ENCODE measurements at places on chromosomes 11 and 22.

- no peak for DNase-seq
These were observed 6.2 kb upstream of the SYT8 start for GRCh38 chr11:1828542-1828941.

DNA sequence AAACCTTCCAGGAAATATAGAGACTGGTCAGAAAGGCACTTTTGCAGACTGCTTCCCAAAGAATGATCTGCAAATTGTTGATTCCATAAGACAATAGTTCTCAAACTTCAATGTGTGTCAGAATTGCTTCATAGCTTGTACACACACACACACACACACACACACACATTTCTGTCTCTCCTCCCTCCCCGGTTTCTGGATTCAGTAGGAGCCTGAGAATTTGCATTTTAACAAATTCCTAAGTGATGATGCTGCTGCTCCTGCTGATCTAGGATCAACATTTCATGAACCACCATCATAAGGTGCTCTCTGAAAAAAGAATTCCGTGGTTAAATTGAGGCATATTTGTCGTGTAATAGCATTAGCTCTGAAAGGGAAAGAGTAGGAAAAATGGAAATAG lies 35.3 kb upstream of the FZD4 start:
- no peak for DNase-seq

- no peak for DNase-seq
These were observed 132.1 kb downstream of the FCHSD2 start for GRCh38 chr11:73009972-73010371.

DNA sequence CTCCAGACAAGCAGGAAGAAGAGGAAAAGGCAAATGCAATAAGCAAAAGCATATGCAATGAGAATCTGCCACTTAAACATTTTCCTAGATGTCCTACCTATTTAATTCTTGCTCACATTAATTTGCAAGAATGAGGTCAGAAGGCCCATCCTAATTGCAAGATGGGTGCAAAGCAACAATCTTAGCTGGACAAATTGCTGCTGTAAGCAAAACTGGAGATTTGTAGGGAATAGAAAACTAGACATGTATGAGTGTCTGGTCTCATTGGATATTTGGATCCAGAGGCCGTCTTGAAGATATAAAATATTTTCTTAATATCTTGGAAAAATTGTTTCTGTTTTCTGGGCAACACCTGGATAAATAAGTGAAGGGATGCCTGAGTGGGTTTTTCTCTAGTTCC lies 150.1 kb upstream of the PGR start:
- no peak for DNase-seq

DNA sequence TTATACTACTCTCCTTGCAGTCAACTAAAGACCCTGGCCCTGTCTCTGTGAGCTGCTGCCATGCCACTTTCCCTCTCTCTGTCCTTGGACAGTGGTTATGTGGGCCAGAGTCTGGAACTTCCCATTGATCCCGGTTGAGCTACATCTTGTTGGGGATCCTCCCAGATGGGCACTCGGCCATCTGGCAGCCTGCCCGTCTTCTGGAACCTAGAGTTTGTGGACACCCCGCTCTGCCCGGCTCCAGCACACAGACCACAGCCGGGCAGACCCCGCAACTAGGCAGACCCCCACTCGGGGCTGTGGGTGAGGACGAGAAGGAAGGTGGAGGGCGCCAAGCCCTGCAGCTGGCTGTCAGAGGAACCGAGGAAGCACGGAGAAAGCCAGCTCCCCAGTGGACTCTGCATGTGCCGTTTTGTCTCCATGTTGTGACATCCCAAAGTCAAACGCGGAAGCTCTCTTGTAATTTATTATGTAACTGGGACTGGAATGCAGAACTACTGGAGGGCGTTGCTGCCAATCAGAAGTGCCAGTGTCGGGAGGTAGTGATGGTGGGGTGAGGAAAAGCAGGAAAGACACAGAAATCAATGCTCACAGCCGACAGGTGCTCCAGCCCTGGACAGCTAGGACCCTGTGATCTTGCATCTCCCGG lies 207.7 kb downstream of the CEP164 start:
- no peak for DNase-seq

DNA sequence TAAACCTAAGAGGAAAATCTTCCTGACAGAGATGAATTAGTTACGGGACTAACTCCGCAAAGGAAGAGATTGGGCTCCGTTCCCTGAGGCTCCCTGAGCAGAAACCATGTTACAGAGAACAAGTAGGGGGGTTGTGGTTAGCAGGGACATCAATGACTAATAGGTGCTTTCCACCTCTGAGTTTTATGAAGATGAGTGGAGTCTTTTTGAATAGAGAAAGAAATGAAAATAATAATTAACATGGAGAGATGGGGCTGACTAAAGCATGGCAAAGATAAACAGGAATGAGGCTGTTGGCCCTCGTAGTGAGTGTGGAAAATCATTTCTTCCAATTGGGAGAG lies 47.5 kb upstream of the PICALM start:
- DNase-seq, result no peak

- no peak for DNase-seq
These were observed 1.4 kb downstream of the CLDN5 start for GRCh38 chr22:19522881-19523239.

DNA sequence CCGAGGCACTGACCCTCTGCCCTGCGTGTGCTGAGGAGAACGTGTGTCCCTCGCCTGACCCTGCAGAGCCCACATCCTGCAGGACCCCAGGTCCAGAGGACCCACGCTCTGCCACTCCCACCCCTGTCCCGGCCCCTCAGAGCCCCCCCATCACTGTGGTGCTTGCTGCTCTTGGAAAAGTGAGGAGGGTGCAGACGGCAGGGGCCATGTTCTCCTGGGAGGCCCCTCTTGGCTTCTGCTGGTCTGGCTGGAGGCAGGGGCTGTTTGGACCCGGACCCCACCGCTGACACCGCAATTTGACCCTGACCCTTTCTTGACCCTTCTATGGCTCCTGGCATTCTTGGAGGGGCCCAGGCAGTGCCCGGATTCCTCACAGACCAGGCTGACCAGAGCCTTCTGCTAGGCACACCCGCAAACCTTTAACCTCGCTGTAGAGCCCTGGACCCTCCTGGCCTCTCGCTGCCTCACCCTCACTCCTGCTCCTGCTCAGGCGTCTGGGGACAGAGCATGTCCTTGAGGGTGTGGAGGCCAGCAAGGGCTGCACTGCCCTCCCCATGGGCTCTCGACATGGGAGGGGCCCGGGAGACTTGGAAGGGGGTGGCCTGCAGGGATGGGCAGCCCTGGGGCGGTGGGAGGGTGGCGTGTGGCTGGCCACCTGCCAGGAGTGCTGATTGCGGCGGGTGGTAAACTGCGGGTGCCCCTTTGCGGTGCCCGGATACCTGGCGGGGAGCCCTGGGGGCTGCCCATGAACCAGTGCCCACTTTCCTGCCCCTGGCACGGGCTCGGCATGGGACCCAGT lies 37.0 kb upstream of the MUC5AC start:
- DNase-seq, result no peak

GRCh38 chr22:19578180-19579004 lies 54.2 kb upstream of the CLDN5 start:
- no peak for DNase-seq

- no peak for DNase-seq
These were observed 20.3 kb upstream of the RRM1 start for GRCh38 chr11:4074266-4074665.

- DNase-seq, result no peak
These were observed 60.3 kb downstream of the NECTIN1 start for GRCh38 chr11:119668676-119669075.

DNA sequence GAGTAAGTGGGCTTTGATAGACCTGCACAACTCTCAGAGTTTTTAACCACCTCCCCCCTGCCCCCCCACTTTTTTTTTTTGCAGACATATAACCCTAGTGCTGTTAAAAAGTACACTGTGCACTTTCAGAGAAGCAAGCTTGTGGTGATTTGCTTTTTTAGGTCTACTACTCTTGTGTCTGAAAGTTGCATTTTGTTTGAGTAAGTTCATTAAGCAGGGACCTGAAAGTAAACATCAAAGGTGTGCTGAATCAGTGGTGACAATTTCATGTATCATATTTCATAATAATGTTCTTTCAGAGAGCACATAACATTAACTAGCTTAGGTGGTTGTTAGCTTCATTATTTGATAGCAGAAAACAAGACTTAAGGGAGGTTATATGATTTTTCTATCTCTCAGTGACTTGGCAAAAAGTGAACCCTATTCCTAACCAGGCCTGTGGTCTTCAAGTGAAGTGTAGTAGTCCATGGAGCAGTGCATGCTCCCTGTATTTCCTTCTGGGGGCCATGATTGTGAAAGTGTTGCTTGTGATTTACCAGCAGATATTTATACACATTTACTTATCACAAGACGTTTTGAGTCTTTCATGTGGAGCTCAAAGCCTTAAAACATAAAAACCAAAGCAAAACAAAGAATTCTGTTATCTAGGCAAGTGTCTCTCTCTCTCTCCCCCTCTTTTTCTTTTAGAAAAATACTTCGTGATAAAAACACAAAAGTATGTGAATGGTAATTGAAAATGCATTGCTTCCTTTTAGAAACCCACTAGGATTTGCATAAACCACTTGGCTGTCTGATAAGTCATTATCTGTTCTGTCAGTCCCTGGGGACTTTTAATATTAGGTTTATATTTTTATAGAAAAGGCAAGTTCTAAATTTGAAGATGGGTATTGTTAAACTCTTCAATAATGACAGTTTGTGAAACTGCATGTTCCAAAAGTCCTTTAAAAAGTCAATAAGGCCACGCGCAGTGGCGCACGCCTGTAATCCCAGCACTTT lies 7.5 kb upstream of the RAG2 start:
- no peak for DNase-seq

- no peak for DNase-seq
These were observed 17.5 kb downstream of the KCNJ5 start for GRCh38 chr11:128908391-128909246.

DNA sequence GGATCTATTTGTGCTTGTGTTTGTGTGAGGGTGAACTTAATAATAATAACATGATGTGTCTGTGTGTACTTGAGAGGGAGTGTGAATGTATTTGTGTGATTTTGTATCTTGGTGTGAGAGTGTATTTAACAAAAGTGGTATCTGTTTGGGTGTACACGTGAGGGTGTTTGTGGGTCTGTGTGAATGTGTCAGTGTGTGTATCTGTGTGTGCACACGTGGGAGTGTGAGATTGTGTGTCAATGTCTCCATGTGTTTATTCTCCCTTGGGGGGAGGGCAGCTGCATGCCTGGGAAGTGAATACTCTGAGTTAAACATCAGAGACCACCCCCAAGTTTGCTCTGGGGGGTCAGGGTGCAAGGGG lies 15.0 kb upstream of the RPS19BP1 start:
- no peak for DNase-seq

- no peak for DNase-seq
These were observed 49.1 kb downstream of the CERK start for GRCh38 chr22:46688949-46689348.

- DNase-seq, result no peak
These were observed 167.8 kb downstream of the RRAS2 start for GRCh38 chr11:14190992-14191778.

- no peak for DNase-seq
These were observed 19.5 kb upstream of the WNT7B start for GRCh38 chr22:45996241-45997076.

- no peak for DNase-seq
These were observed 1.1 kb downstream of the MTA2 start for GRCh38 chr11:62600367-62601121.

- no peak for DNase-seq
These were observed at the start of gene RNF215 for GRCh38 chr22:30386960-30387827. Gene RNF215 (minus strand): TSS chr22:30387411. CDS start chr22:30387313, 98 bp downstream.

- DNase-seq, result no peak
These were observed 164.5 kb downstream of the LUZP2 start for GRCh38 chr11:24661331-24661730.

DNA sequence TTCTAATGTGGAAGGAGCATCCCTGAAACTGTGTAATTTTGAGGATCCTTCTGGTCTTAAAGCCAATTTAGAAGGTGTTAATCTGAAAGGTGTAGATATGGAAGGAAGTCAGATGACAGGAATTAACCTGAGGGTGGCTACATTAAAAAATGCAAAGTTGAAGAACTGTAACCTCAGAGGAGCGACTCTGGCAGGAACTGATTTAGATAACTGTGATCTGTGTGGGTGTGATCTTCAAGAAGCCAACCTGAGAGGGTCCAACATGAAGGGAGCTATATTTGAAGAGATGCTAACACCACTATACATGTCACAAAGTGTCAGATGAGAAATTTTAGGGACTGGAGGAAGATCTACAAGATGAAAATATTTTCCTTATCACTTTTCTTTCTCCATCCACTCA lies 7.6 kb downstream of the BCO2 start:
- no peak for DNase-seq

DNA sequence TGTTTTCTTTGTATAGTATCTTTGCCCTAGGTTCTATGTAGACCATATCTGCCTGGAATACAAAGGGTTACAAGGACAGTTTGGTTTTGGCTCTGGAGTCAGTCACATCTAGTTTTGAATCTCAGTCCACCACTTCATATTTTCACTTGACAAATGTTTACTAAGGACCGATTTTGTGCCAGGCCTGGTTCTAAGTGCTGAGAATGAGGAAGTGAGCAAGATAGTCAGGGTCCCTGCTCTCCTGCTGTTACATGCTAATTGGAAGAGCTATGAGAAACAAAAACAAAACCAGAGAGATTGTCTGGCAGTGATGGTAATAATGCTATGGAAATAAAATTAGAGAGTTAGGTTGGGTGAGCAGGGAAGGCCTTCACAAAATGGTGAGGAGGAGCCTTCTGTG lies 66.1 kb upstream of the ARHGAP20 start:
- DNase-seq, result no peak

DNA sequence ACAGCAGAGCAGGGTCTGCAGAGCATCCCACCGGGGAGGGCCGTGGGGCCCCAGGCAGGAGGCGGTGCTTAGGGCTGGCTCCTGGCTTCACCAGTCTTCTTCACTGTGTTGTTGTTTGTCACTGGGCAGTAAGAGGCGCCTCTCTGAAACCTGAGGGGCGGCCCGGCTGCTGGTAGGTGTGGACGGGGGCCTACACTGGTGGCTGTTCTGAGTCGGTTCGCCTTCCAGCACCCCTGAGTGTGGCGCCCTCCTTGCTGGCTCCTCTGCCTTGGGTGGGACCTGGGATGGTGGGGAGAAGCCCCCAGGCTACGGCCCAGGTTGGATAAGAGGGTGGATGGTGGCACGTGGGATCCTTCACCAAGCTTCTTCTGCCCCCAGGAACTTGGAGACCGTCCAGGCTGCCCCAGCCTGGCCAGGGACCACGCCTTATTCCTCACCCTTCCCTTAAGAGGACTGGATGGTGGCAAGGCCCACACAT lies 10.4 kb upstream of the GRAMD4 start:
- DNase-seq, result no peak

Data from Panc1 (cell line).